A549 treated with CpdA at 1 μM for 4 hours (cell line): ENCODE measurements at places on chromosomes 12 and 14. TPM values are rescaled to one million over a fixed set of nuclear protein-coding genes. Genes with fewer than 3 reads are reported as not detected.

The C12orf75 gene
- 122 to 134 TPM (median 123 TPM) in 5 replicates for total RNA-seq

The LUM gene
- 0.12 to 0.28 TPM (median 0.24 TPM) in 5 replicates for total RNA-seq

The LTBR gene
- 165 to 193 TPM (median 184 TPM) in 5 replicates for total RNA-seq

The SVOP gene
- total RNA-seq = not detected in 5 replicates

The EPYC gene
- not detected in 5 replicates for total RNA-seq

The KRT1 gene
- not detected in 5 replicates for total RNA-seq

The TROAP gene
- total RNA-seq = 78.1 to 121 TPM (median 84.3 TPM) in 5 replicates

The ADAM20 gene
- 0.01 TPM in 1 of 5 replicates, not detected in the others for total RNA-seq

The GALNT16 gene
- total RNA-seq = 2.5 to 3.8 TPM (median 3.6 TPM) in 5 replicates

The TIMM9 gene
- 69.0 to 82.9 TPM (median 73.2 TPM) in 5 replicates for total RNA-seq

The FAM161B gene
- total RNA-seq = 1.5 to 2.2 TPM (median 1.8 TPM) in 5 replicates

The KRT83 gene
- 2.2 to 6.1 TPM (median 5.3 TPM) in 5 replicates for total RNA-seq

The E2F7 gene
- 6.0 to 8.2 TPM (median 7.4 TPM) in 5 replicates for total RNA-seq

The SELPLG gene
- total RNA-seq = 0.44 to 1.1 TPM (median 1.0 TPM) in 5 replicates

The DTX3 gene
- total RNA-seq = 14.4 to 21.2 TPM (median 18.1 TPM) in 5 replicates

The FLVCR2 gene
- total RNA-seq = 2.1 to 3.5 TPM (median 2.3 TPM) in 5 replicates

The GPR65 gene
- total RNA-seq = not detected in 5 replicates

The ANO4 gene
- total RNA-seq = 0.03 to 0.15 TPM (median 0.05 TPM) in 3 of 5 replicates, not detected in the others

The APOF gene
- total RNA-seq = not detected in 5 replicates

The KRT73 gene
- not detected in 5 replicates for total RNA-seq

The SLC24A4 gene
- total RNA-seq = 0.09 to 0.34 TPM (median 0.18 TPM) in 5 replicates

The SPATA7 gene
- total RNA-seq = 3.1 to 4.8 TPM (median 4.5 TPM) in 5 replicates
